ENCODE measurements at places on chromosomes 11 and 22. TPM values are rescaled to one million over a fixed set of nuclear protein-coding genes. Genes with fewer than 3 reads are reported as not detected.
A peak's percentile ranks its signal among the peaks of the same experiment; 100 is the strongest.

Gene PATE2
- not detected for polyA plus RNA-seq

DNA sequence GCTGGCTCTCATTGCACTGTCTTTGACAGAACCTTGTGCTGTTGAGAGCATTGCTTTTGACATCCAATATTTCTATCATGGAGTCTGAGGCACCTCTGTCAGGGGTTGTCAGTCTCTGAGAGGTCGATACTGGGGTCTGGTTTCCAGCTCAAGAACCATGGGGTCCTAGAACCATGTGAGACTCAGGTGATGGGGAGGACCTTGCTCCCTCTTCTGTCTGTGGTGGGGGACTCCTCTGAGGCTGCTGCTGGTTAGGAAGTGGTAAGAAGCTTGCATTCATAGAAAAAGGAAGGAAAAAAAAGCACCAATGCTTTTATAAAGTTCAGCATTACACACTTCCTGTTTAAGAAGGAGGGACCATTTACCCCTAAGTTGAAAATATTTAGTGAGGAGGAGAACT, 91.8 kb upstream of the CD44 start:
- H3K4me3 ChIP-seq = no peak overlapping the region
- H3K27ac ChIP-seq = peak overlapping the region; percentile 33
- no peaks in the 10 kb centered on the region for H3K4me1 ChIP-seq
- H3K36me3 ChIP-seq = no peaks in the 10 kb centered on the region
- DNase-seq = no peak
- H3K27me3 ChIP-seq = no peaks in the 10 kb centered on the region

GRCh38 chr11:10876158-10876557, 18.3 kb upstream of the ZBED5 start:
- DNase-seq = no peak
- no peaks in the 10 kb centered on the region for H3K36me3 ChIP-seq
- H3K4me3 ChIP-seq = no peak overlapping the region
- H3K4me1 ChIP-seq = peaks cover 8% of the 10 kb centered on the region
- H3K27ac ChIP-seq = no peak overlapping the region

Gene MB
- 29.5 TPM for polyA plus RNA-seq

GRCh38 chr11:116933961-116934360, 96.5 kb upstream of the APOA1 start:
- no peaks in the 10 kb centered on the region for H3K27me3 ChIP-seq
- H3K36me3 ChIP-seq = no peaks in the 10 kb centered on the region
- no peak for DNase-seq
- H3K27ac ChIP-seq = no peak overlapping the region
- H3K4me1 ChIP-seq = peaks cover 32% of the 10 kb centered on the region
- H3K4me3 ChIP-seq = no peak overlapping the region

Gene SPTBN2
- polyA plus RNA-seq = 12.9 TPM

Gene DLG2
- 1.6 TPM for polyA plus RNA-seq

Gene C22orf23
- 1.2 TPM for polyA plus RNA-seq

DNA sequence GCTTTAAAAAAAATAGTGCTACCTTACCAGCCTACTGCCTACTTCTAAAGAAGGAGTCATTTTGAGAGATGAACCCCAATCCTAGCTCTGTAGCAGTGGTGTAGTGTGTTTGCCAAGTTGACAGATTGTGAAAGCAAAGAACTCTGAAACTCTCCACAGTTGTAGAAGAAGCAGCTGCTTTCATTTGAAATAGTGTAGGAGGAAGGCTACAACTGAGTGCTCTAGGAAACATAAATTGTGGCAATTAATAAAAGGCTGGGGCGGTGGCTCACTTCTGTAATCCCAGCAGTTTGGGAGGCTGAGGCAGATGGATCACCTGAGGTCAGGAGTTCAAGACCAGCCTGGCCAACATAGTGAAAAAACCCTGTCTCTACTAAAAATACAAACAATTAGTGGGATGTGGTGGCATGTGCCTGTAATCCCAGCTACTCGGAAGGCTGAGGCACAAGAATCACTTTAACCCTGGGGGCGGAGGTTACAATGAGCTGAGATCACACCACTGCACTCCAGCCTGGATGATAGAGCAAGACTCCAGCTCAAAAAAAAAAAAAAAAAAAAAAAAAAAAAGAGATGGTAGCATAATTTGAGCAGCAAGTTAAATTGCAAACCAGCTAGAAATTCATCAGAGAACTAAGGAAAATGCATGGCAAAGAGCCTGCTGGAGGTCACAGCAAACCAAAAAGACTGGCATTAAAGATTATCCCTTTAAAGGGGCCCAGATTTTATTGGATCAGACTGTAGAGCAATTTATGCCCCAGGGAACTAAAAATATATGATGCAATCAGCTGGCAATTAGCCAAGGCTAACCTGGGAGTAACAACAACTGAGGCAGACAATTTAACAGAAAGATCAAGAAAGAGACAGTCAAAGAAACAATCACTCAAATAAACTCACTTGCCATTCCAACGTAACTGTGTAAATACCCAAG, 112.6 kb downstream of the LUZP2 start:
- H3K4me1 ChIP-seq = no peaks in the 10 kb centered on the region
- no peak for DNase-seq
- no peaks in the 10 kb centered on the region for H3K36me3 ChIP-seq
- no peaks in the 10 kb centered on the region for H3K27me3 ChIP-seq
- H3K27ac ChIP-seq = no peak overlapping the region
- no peak overlapping the region for H3K4me3 ChIP-seq

GRCh38 chr11:69295079-69295994, 1.4 kb downstream of the MYEOV start:
- no peak for DNase-seq
- H3K27ac ChIP-seq = peak overlapping the region; percentile 92
- peak overlapping the region; percentile 25 for H3K4me3 ChIP-seq
- no peaks in the 10 kb centered on the region for H3K36me3 ChIP-seq
- no peaks in the 10 kb centered on the region for H3K27me3 ChIP-seq

- no peak overlapping the region for H3K4me3 ChIP-seq
- H3K27ac ChIP-seq = no peak overlapping the region
Observed at GRCh38 chr11:70885281-70886231, 366.8 kb downstream of the SHANK2 start.

DNA sequence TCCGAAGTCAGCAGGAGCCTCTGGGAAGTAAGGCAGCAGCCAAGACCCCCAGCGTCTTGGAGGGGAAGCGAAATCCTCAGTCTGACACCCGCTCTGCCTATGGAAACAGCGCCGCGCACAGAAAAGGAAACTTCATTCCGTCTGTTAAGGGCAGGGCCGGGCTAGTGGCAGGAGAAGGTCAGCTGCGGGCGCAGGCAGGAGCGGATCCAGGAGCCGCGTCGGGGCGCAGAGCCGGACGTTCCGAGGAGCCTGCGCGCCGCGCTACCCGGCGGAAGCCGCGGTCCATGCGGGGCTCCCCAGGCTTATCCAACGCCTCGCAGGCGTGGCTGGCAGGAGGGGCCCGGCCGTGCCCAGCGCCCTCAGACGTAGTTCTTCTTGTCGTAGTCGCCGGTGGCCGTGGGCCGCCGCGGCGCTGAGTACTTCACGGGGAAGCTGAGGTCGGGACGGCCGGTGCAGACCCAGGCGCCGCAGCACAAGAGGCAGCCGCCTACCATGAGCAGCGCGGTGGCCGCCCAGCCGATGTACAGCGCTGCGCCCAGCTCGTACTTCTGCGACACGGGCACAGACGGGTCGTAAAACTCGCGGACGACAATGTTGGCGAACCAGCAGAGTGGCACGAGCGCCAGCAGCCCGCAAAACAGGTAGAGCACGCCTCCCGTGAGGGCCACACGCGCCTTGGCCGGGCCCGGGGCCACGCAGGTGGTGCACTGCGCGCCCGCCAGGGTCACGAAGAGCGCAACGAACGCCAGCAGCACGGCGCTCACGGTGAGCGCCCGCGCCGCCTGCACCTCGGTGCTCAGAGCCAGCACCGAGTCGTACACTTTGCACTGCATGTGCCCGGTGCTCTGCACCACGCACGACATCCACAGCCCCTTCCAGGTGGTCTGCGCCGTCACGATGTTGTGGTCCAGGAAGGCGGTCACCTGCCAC, 705 bp downstream of the CLDN5 start:
- peak overlapping the region; percentile 35 for H3K4me3 ChIP-seq
- H3K4me1 ChIP-seq = peaks cover 36% of the 10 kb centered on the region
- peak overlapping the region; percentile 63 for H3K27ac ChIP-seq
- DNase-seq = peak; percentile 51

GRCh38 chr11:82967381-82967780, 65.8 kb downstream of the DDIAS start:
- no peak for DNase-seq
- no peaks in the 10 kb centered on the region for H3K27me3 ChIP-seq
- H3K4me3 ChIP-seq = no peak overlapping the region
- H3K36me3 ChIP-seq = no peaks in the 10 kb centered on the region
- no peak overlapping the region for H3K27ac ChIP-seq
- H3K4me1 ChIP-seq = no peaks in the 10 kb centered on the region

All from stomach (tissue), 19 donors.